ENCODE measurements at places on chromosomes 16 and 17. TPM values are rescaled to one million over a fixed set of nuclear protein-coding genes. Genes with fewer than 3 reads are reported as not detected.

NKD1 gene
- total RNA-seq: under 0.01 TPM

TMIGD1 gene
- total RNA-seq: not detected

PLLP gene
- 0.12 TPM for total RNA-seq

NSMCE1 gene
- total RNA-seq: 97.2 TPM

RPRML gene
- total RNA-seq: not detected

KRT20 gene
- total RNA-seq: 0.22 TPM

CDH1 gene
- not detected for total RNA-seq

MPP2 gene
- 2.1 TPM for total RNA-seq

MEIOC gene
- 0.22 TPM for total RNA-seq

SYNGR3 gene
- 6.1 TPM for total RNA-seq

GSPT1 gene
- 78.1 TPM for total RNA-seq

INPP5K gene
- total RNA-seq: 22.2 TPM

KIF2B gene
- not detected for total RNA-seq

CA7 gene
- not detected for total RNA-seq

ABCA3 gene
- 0.89 TPM for total RNA-seq

All from uterine smooth muscle cell (primary cell).